ENCODE measurements at places on chromosomes 16 and 17. TPM values are rescaled to one million over a fixed set of nuclear protein-coding genes. Genes with fewer than 3 reads are reported as not detected.

DNA sequence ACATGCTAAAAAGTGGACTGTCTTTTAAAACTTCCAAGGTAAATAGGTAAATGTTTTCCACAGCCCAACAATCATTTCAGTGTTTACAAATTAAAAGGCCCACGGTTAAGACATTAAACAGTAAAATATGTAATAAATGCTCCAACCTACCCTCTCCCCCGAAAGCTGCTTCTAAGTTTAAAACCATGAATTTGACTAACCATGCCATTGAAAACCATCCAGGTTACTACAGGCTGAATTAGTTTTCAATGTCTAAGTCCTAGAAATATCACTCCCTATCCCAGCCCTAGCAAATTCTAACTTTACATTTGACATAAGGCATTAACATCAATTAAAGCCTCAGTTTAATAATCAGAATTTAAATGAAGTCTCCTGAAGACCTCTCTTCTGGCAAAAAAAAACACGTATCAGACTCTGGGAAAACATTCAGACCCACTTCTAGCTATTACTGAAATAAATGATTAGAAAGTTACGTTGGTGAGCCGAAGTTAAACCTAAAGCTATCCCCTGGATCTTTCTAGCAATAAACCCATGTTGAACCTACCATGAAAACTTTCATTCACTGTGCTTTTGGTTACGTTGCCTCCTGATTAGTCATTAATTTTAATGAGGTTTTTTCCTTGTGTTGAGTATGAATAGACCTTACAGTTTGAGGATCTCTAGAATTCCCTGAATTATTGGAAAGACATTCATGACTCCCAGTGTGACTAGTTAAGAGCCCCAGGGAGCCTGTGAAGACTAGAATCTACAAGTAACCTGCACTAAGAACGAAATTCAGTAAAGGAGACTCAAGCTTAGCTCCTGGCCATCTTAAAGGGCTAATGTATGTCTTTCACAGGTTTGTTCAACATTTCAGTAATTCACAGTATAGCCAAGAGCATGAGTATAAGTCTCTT, 1.7 kb upstream of the POLG2 start:
- no peak for DNase-seq

DNA sequence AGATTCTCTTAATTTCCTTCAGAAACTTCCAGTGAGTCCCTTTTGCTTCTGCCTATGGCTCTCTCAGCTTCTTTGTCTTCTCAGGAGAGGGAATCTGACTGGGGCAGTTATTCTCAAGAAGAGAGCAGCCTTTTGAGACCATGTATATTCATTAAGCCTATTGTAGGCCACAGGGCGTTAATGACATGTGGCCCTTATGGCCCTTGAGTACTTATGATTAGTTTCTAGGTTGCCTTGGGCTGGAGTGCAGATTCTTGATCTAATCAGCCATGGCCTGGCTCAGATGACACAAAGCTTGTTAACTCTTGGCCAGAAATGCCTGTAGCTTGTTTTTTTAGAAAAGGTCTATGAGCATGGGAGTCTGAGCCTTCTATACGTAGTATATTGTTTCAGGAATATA, 17.4 kb downstream of the MFSD11 start:
- DNase-seq: no peak

Gene ST6GALNAC2
- 4.1 TPM for total RNA-seq

Gene KCNH4
- not detected for total RNA-seq

Gene NPIPB2
- 1.6 TPM for total RNA-seq

Data from sigmoid colon (tissue), 7 donors.